A549 treated with Mapracorat at 1 μM for 4 hours (cell line): ENCODE measurements at places on chromosomes 11 and 22. TPM values are rescaled to one million over a fixed set of nuclear protein-coding genes. Genes with fewer than 3 reads are reported as not detected.

NPAS4 gene
- not detected in 5 replicates for total RNA-seq

LDHA gene
- total RNA-seq, result 2,496 to 3,702 TPM (median 2,983 TPM) in 5 replicates

MS4A15 gene
- not detected in 5 replicates for total RNA-seq

TCN1 gene
- total RNA-seq, result 0.26 to 0.42 TPM (median 0.36 TPM) in 5 replicates

MS4A7 gene
- not detected in 5 replicates for total RNA-seq

OMP gene
- not detected in 5 replicates for total RNA-seq

LRRC32 gene
- total RNA-seq, result 0.17 to 0.47 TPM (median 0.24 TPM) in 5 replicates

CRACR2B gene
- total RNA-seq, result 4.0 to 6.3 TPM (median 5.2 TPM) in 5 replicates

TNNT3 gene
- 0.24 TPM in 1 of 5 replicates, not detected in the others for total RNA-seq

CSF2RB gene
- total RNA-seq, result not detected in 5 replicates

KDELR3 gene
- total RNA-seq, result 17.2 to 20.9 TPM (median 19.8 TPM) in 5 replicates

MS4A14 gene
- total RNA-seq, result not detected in 5 replicates

OR8D1 gene
- not detected in 5 replicates for total RNA-seq

FZD4 gene
- total RNA-seq, result 0.99 to 1.3 TPM (median 1.2 TPM) in 5 replicates

EFEMP2 gene
- total RNA-seq, result 0.52 to 1.2 TPM (median 0.99 TPM) in 5 replicates

F2 gene
- 1.7 to 2.4 TPM (median 2.1 TPM) in 5 replicates for total RNA-seq

SNX32 gene
- 0.09 TPM in 1 of 5 replicates, not detected in the others for total RNA-seq

C11orf97 gene
- not detected in 5 replicates for total RNA-seq

FAM118B gene
- total RNA-seq, result 14.1 to 18.2 TPM (median 15.5 TPM) in 5 replicates
